Fibroblast of skin of right quadriceps (primary cell): ENCODE measurements at places on chromosomes 5 and 9.

DNA sequence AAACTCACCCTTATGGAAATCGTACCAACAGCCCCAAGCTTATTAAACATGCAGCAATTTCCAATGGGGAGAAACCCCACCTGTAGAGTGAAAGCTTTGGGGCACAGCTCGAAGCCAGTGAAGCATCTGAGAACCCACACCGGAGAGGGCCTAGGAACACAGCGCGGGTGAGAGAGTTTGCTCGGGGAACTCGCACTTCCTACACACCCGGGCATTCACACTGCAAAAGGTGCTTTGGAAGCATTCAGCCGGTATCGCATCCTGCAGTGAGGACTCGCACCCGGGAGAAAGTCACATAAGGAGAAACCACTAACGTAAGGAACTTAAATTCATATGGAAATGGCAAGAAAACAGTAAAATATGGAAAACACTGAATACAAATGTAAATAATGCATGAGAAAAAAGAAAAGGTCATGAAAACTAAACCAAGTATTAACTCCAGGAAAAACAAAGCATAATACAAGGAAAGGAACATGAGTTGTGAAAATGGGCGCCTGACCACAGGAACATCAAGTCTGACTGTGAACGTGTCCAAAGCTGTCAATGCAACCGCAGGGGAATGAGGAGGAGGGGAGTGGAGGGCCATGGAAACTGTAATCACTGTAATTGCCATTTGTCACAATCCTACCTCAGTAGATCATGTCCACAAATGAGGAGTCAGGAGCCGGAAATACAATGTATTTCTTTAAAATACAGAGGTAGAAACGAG is 28.7 kb downstream of the CAMSAP1 start:
- DNase-seq, result no peak

GRCh38 chr9:5900622-5901021 is 9.9 kb downstream of the MLANA start:
- DNase-seq, result no peak

GRCh38 chr5:151298063-151298855 is 5.3 kb downstream of the SLC36A3 start:
- peak; percentile 44 for DNase-seq

DNA sequence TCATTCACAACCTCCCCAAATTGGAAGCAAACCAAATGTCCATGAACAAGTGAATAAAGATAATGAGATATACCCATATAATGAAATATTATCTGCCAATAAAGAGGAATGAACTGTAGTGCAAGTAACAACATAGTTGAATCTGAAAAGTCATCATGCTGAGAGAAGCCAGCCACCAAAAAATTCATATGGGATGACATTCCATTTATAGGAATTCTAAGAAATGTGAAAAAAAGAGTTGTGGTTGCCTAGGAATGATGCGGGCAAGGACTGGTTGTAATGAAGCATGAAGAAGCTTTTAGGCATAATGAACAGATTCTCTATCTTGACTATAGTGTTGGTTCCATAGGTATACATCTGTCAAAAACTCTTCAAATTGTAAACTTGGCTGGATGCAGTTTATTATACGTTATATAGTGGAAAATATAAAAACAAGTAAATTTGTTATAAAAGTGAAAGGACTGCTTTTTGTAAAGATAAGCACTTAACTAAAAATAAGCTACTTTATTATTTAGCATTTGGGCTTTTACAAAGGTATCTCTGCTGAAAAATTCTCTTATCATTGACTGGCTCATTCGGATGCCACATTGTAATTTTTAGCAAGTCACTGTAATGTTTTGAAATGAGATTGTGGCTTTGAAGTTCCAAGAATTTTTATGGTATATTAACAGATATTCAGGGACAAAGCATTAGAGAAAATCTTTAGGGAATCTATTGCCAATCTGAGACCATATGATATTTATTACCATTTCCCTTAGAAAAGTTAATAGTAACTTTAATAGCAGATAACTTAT is 21.2 kb upstream of the TTC23L start:
- peak; percentile 51 for DNase-seq

GRCh38 chr5:112820246-112820645 is 40.8 kb upstream of the SRP19 start:
- DNase-seq, result no peak

DNA sequence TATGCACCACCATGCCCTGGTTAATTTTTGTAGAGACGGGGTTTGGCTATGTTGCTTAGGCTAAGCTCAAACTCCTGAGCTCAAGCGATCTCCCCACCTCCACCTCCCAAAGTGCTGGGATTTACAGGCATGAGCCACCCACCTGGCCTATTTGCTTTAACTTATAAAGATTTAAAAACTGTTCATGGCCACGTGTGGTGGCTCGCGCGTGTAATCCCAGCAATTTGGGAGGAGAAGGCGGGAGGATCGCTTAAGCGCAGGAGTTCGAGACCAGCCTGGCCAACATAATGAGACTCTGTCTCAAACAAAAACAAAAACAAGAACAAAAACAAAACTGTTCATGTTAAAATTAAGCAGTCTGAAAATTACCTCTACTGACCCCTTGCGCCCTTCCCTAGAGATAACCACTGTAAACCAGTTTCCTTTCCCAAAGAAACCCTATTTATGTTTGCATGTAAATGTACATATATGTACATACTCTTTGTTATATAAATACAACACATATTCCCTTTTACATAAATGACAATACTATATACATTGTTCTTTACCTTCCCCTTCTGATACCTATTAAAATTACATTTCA is 1.5 kb downstream of the AK6 start:
- DNase-seq, result no peak

DNA sequence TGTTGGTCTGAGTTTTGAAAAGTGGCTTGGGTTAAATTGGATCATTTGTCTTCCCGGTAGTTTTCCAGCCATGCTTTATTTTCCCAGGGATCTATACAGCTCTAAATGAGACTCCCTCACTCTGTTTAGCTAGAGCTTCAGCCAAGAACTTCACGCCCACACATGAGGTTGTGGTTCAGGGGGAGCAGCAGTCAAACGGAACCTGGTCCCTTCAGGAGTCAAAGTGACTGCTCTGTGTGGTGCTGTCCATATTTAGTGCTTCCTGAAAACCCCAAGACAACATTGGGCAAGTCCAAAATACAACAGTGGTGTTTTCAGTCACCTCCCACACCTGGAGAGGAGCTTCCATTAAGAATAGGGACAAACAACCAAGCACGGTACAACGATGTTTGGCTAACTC is 90.5 kb downstream of the ANKH start:
- no peak for DNase-seq

GRCh38 chr5:160970605-160971191 is 118.7 kb upstream of the ATP10B start:
- no peak for DNase-seq

- no peak for DNase-seq
These were observed 23.0 kb downstream of the UBE2D2 start for GRCh38 chr5:139584137-139584536.

GRCh38 chr5:180433032-180433422 is 61.2 kb upstream of the CNOT6 start:
- DNase-seq, result no peak

- no peak for DNase-seq
These were observed 32.1 kb downstream of the TRMO start for GRCh38 chr9:97889941-97890887.

DNA sequence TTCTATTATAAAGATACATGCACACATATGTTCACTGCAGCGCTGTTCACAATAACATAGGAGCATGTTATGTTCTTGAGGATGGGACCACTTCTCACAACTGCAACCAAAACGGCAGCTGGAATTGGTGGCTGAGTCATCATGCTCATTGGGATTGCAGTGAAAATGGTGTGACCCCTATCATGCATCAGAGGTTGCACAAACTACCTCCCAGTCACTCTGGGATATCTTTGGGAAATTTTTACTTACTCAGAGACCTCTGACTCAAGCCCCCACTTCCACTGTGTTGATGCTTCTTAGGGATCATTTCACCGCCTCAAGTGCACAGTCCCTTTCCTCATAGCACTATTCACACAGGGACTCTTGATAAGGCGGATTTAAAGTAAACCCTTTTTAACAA is 474.1 kb downstream of the BNC2 start:
- peak; percentile 18 for DNase-seq

DNA sequence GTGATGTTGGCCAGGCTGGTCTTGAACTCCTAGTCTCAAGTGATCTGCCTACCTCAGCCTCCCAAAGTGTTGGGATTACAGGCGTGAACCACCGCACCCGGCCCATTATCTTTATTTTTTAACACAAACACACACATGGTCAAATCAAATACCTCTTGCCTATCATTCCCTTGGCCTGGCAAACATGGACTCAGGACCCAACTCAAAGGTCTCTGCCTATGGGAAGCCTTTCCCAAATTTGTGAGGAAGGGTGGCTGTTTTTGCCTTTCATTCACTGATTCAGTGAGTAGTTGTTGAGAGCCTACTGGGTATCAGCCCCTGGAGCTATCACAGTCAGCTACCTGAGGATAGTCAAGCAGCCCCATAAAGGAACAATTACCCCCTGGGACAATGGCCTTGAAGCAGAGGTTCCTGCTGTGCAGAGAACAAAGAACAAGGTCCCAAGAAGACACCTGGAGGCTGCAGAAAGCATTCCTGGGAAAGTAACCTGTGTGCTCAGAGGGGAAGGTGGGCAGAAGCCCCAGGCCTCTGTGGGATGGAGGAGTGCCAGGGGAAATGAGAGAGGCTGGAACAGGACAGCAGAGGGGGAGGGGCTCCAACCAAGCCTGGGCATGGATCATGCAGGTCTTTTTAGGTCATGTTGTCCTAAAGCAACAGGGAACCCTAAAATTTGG is 126.4 kb downstream of the CRB2 start:
- no peak for DNase-seq

DNA sequence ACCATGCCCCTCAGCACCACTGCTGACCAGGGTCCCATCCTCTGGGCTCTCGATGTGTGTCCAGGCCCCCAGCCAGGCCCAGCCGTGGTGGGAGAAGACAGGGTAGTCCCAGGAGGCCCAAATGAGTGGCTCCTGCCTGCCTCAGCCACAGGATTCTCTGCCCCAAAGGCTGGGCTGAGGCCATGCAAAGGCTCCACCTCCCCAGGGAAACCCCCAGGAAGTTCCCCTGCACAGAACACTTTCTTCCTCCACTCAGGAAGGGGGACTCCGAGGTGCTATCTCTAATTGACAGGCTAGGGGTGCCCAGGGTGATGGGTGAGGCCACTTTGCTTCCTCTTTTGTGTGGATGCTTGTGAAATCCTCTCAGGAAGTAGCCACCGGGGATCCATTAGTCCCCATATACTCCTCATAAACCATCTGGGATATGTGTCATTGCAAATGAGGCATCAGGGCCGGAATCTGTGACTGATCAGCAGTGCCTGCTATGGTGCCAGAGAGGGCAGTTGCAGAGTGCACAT is 23.1 kb upstream of the TDRD7 start:
- DNase-seq, result no peak

- no peak for DNase-seq
These were observed at the start of gene PTGDS for GRCh38 chr9:136977223-136977622. Gene PTGDS (plus strand): TSS chr9:136977504. CDS start chr9:136977579, 75 bp downstream.

- DNase-seq, result no peak
These were observed 508.3 kb upstream of the DAB2 start for GRCh38 chr5:39933061-39933460.

DNA sequence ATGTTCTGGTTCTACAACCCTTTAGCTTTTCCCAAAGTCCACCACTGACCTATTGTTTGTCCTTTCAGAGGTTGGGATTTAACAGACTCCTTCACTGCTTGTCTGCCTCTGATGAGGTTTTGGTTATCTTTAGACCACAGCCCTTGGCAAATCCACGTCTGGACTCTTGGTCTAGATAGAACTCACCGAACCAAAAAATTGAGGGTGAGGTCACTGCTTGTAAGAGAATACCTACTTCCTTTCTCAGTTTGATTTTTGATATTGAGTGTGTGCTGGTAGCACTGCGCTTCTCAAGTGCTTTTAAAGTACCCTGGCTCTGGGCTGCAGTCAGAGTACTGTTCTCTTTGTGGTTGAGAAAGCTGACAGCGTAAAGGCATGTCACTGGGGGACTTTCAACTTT is 61.7 kb downstream of the JMY start:
- no peak for DNase-seq

DNA sequence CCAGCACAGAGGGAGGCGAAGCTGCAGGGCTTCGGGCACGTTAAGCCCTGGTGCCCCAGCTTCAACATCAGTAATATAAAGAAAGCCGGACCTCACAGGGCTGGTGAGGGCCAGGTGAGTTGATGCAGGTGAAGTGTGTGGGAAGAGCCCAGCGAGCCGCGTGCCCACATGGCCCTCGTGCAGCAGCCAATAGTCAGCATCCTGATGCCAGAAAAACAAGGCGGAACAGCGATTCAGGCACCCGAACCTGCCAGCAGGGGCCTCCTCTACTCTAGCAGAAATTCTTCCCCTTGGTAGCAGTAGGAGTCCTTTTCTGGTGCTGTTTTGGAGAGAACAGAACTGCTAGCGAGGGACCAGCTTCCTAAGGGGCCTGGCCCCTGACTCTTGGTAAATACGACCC is 7.8 kb downstream of the MED10 start:
- DNase-seq, result no peak

GRCh38 chr9:109016132-109016531 is 2.8 kb upstream of the CTNNAL1 start:
- DNase-seq, result no peak

DNA sequence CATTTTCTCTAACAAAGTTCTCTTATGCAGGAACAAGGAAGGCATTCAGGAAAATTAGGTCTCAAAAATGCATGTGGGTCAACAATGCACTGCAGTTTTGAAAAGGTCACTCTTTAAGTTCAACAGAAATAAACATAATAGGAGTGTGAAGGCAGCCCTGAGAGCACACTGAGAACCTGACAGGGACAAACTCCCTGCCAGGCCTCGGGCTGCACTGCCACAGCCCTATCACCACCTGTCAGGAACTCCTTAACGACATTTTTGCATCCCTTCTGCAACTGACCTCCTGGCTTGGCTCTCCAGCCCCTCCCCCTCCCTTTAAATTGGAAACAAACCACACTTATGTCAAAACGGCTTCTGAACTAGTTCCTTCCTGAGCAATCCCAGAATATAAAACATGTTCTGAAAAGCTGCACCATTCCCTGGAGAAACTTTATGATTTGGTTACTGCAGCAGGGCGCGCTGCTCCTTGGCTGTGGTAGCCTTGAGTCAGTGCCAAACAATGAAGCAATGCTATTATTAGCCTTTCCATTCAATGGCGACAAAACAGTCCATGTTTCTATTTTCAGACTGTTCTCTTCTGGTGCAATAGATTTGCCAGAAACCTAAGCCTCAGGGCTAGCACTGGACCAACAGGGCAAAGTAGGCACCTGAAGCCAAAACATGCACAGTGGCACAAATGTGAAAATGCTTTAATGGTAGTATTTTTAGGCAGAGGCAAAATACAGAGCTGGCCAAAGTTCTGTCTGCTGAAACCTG is 160.1 kb upstream of the ZNF608 start:
- DNase-seq, result peak; percentile 91

GRCh38 chr9:94921656-94922055 is 195.2 kb downstream of the AOPEP start:
- DNase-seq, result no peak

GRCh38 chr9:89740722-89741121 is 135.9 kb downstream of the GADD45G start:
- DNase-seq, result no peak

- no peak for DNase-seq
These were observed 6.1 kb upstream of the PLGRKT start for GRCh38 chr9:5443850-5444249.

- no peak for DNase-seq
These were observed 261.5 kb downstream of the TLE1 start for GRCh38 chr9:81427870-81428269.

GRCh38 chr9:135920973-135921585 is 13.7 kb upstream of the CAMSAP1 start:
- DNase-seq, result no peak

GRCh38 chr9:2281803-2282185 is 266.6 kb downstream of the SMARCA2 start:
- no peak for DNase-seq

- DNase-seq, result no peak
These were observed 145.4 kb downstream of the CMYA5 start for GRCh38 chr5:79834754-79835714.

- no peak for DNase-seq
These were observed 21.5 kb upstream of the DELE1 start for GRCh38 chr5:141902015-141902814.
